ENCODE measurements at places on chromosomes 6 and 20.

DNA sequence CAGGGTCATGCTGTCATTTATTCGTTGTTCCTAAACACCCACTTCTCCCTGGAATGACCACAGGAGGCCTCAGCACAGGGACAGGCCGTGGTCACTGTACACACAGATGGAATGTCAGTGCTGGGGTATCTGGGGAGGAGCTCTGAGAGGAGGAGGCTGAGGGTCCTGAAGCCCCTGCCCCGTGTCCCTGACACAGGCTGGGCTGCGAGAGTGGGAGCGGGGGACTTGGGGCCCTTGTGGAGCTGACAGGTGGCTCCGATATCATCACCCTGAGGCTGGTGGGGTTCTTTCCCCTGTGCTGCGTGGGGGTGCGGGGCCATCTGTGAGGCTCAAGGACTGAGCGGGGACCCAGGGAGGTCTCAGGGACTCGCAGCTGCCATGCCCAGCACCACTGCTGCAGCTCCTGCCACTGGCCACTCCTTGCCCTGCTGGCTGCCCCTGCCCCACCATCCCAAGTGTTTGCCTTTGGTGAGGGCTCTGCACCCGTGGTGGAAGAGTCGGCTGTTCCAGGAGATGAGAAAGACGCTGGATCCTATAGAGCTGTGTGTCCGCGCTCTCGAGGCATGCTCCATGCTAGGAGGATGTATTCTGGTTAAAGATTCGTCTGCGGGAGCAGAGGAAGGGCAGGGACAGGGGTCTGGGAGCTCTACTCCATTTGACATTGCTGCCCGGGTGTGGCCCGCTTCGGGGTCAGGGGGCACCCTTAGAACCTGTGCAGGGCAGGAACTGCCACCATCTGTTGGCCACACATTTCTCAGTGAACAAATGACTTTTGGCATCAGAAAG is 18.9 kb downstream of the NPEPL1 start:
- DNase-seq: no peak

DNA sequence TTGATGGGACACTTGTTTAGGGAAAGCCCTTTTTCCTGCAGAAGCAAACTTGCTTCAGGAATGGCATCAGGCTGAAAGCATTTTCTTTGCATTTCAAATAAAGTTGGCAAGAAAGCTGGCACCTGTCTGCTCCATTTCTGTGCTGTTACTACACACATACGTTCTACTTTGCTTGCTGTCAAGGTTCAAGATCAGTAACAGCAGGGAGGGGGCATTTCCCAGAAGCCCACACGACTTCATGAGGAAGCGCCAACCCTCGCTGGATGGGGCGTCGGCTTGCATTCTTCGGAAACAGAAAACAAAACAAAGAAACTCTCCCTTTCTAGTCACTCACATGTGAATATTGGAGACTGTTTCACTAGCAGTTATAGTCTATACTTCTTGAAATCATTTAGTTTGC is 46.4 kb downstream of the AKAP12 start:
- no peak for DNase-seq

GRCh38 chr6:64553249-64553786 is 917.7 kb downstream of the PHF3 start:
- DNase-seq: no peak

- DNase-seq: peak; percentile 4
These were observed 218.2 kb downstream of the BMP7 start for GRCh38 chr20:57048027-57048869.

GRCh38 chr6:93974332-93974731 is 555.0 kb upstream of the EPHA7 start:
- no peak for DNase-seq

All from stimulated activated CD4-positive, alpha-beta T cell treated with anti-CD3 and anti-CD28 coated beads, Interleukin-12 subunit alpha, Interleukin-12 subunit beta, amount 100 ng/mL, for 48 hours (primary cell).